Lung (tissue), 17 donors: ENCODE measurements at places on chromosomes 2 and 18. TPM values are rescaled to one million over a fixed set of nuclear protein-coding genes. Genes with fewer than 3 reads are reported as not detected.

DNA sequence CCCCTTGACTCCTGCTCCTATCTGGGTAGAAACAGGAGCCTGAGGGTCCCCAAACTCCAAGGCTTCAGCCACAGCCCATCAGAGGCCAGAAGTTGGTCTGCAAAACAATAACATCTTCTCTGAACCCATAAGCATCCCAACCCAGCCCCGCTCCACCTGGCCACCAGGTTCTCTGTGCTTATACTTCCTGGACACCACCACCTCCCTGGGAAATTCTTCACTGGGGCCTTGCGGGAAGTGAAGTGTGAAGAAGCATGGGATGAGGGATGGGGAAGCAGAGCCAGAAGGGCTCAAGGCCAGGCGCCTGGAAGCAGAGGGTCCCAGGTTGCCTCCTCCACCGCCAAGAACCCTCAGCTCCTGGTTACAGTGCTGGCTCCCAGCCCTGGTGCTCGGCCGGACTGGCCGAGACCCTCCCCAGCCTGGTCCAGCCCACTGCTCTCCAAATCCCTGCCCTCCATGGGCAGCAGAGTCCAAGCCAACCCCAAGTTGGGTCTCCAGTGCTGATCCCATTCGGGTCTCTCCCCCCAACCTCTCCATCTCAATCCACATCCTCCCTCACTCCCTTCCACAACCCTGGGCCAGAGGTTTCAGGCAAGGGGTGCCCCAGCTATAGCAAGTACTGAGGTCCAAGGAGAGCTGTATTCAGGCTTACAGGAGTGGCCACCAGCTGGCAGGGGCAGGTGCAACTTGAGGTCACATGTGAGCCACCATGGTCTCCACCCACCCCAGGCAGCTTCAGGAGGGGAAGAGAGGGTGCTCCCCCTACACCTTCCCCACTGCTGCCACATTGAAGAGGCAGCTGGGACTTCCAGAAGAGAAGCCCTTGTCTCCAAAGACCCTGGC lies 60.7 kb downstream of the TNS1 start:
- no peak for DNase-seq

DNA sequence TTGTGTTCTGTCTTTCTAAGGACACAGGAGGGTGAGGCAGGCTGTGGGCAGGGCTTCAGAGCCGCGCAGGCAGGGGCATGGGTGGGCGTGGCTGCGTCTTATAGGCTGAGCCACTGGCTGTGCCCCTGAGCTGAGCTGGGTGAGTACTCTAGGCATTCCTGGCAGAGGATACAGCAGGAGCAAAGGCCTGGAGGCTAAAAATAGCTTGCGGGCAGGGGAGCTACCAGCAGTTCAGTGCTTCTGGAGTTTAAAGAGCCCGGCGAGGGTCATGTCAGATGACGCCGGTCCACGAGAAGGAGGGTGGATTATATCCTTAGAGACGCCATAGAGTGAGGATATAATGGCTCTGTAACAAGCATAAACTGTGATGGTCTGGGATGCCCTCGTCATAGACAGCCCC lies 31.5 kb upstream of the PDIA6 start:
- peak; percentile 43 for DNase-seq

DNA sequence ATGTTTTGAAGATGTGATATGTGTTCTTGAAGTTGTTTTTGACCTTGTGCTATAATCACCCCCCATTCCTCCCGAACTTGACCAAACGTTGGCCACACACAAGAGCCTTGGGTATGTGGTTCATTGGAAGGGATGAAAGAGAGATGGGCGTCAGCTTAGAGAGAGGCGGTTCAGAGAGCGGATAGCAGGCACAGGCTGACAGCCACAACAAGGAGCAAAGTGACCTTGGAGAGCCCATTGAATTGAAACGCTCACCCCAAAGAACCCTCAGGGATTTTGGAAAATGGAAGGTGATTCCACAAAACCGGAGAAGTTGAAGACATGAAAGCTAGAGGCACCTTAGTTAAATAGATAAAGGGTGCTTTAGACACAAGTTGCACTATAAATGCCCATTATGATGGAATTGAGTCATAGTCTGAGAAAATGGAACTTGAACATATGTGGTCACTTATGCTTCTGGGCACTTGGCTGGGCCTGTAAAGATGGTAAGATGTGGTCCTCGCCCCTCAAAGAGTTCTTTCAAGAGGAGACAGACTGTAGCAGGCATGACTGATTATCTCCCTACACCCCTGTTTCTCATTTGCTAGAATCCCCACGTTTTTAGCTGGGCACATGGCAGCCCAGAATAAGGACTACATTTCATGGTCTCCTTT lies 188.5 kb upstream of the HAAO start:
- DNase-seq: no peak

IL36B gene
- polyA plus RNA-seq: not detected

- no peak for DNase-seq
Measured at GRCh38 chr2:37733251-37733650, 61.8 kb upstream of the CDC42EP3 start.

DNA sequence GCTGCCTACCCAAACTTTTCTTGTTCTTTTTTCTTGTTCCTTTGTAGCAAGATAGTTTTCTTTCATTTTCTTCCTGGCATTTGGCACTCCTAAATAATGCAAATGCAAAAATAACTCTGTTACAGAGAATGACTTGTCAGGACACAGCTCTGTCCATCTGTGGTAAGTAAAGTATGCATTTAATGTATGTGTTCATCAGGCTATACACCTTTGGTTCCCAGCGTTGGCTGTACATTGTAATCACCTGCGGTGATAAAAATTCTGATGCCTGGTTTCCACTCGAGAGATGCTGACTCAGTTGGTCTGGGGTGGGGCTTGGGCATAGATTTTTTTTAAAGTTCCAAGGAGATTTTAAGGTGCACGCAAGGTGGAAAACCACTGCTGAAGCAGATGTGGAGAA lies at the start of gene SERPINB13:
Gene SERPINB13, plus strand, starts transcription at position 378 of the 400 bp plus-strand sequence. CDS start 1,325 bp downstream, outside the sequence.
- DNase-seq: no peak

CYS1 gene
- polyA plus RNA-seq: 1.0 TPM

DNA sequence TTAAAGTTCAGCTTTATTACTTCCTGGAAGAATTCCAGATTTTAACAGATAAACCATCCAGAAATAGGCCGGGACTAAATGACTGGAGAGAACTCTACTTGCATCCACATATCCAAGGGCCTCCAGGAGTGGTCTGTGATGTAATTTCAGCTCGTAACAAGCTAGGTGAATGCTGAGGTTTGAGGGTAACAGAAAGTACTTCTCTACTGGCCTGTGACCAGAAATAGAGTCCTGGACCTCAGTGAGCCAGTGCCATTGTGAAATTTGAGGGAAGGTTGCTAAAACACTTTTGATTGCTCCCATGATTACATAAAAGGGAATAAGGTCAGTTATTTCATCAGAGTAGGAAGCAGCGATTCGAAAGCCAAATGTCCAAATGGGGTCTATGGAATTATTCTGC lies 158.1 kb downstream of the DOCK10 start:
- no peak for DNase-seq

ADAM23 gene
- polyA plus RNA-seq: 0.57 TPM

- DNase-seq: no peak
Measured at GRCh38 chr2:107545851-107546250, 280.8 kb upstream of the RGPD4 start.

GRCh38 chr18:53567929-53568574 lies 656.4 kb downstream of the MBD2 start:
- DNase-seq: peak; percentile 12

GRCh38 chr2:112181571-112182290 lies 43.5 kb downstream of the FBLN7 start:
- peak; percentile 25 for DNase-seq

DNA sequence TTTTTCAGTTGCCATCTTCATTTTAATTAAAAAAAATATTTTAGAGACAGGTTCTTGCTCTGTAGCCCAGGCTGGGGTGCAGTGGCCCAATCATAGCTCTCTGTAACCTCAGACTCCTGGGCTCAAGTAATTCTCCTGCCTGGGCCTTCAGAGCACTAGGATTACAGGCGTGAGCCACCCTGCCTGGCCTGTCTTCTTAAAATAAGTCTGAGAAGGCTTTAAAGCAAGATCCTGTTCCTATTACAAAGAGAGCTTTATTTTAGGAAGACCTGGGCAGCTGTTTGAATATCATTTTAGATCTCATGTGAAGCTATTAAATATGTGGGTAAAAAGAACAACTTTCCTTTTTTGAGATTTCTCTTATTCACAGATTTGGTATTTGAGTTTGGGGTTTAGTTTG lies 1.5 kb downstream of the FAM228A start:
- no peak for DNase-seq

RNU2-63P gene
- polyA plus RNA-seq: not detected

- no peak for DNase-seq
Measured at GRCh38 chr18:62107881-62108280, 79.0 kb downstream of the PIGN start.

PARD3B gene
- polyA plus RNA-seq: 2.4 TPM

IGFBP5 gene
- 22.2 TPM for polyA plus RNA-seq

DNA sequence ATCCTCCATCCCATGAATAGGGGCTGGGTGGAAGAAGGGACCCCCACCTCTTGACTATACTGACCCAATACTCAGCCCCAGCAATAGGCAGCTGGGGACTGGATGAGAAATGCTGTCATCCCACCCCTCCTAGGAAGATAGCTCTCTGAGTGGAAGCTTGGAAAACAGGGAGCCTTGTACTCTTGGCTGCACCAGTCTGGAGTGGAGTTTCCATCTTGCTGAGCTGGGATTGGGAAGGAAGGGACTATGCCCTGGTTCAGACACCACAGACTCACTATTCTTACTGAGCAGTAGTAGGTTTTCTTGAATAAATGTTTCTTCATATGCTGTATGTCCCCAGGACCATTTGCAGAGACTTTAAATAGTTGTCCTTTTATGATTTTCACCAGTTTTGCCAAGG lies 7.4 kb downstream of the DCAF17 start:
- no peak for DNase-seq

- DNase-seq: no peak
Measured at GRCh38 chr2:181471783-181472182, 14.6 kb downstream of the ITGA4 start.

ALPG gene
- polyA plus RNA-seq: 0.76 TPM

- no peak for DNase-seq
Measured at GRCh38 chr2:135676031-135676430, 65.6 kb upstream of the UBXN4 start.

GPR155 gene
- polyA plus RNA-seq: 1.7 TPM

CARF gene
- 1.8 TPM for polyA plus RNA-seq

- DNase-seq: peak; percentile 12
Measured at GRCh38 chr2:78417355-78417754, 608.1 kb upstream of the REG3G start.

DNA sequence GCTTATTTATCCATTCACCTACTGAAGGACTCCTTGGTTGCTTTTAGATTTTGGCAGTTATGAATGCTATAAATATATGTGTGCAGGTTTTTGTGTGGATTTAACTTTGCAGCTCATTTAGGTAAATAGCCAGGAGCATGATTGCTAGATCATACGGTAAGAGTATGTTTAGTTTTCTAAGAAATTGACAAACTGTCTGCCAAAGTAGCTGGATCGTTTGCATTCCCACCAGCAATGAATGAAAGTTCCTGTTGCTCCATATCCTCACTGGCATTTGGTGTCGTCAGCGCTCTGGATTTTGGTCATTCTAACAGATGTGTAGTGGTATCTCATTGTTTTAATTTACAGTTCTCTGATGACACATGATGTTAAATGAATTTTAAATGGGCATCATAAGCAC lies 8.7 kb upstream of the DIPK1C start:
- DNase-seq: no peak

DNA sequence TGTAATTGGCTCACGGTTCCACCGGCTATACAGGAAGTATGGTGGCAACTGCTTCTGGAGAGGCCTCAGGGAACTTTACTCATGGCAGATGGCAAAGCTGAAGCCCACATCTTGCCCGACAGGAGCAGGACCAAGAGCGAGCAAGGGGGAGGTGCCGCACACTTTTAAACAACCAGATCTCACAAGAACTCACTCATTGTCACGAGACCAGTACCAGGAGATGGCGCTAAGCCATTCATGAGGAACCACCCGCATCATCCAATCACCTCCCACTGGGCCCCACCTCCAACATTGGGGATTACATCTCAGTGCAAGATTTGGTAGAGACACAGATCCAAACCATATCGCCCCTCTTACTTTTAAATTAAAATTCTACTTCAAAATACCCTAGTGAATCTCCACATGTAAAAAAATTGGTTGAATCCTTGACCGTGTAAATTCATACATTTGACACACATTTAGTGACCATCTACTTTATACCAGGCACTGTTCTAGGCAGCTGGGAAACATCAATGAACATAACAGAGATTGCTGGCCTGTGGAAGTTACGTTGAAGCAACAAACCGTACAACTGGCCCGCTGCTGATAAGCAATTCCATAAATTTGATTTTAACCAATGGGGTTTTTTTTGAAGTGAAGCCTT lies 87.6 kb downstream of the ALPK2 start:
- no peak for DNase-seq

DSG4 gene
- not detected for polyA plus RNA-seq

DNA sequence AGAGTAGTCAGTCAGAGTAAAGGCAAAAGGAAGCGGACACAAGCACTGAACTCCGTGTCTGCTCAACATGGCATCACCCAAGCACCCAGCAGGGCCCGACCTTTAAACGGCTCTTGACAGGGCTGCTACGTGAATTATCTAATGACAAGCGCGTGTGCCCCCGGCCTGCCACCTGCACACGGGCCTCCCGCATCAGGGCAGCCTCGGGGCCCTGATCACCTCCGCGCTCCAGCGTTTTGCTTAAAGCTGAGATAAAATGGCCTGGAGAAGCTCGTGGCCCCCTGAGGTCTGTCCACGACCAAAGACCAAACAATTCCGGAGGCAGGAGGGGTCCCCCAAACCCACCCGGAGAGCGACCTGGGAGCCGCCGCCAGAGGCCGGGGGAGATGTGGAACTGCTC lies 376 bp downstream of the NDUFA10 start:
- peak; percentile 25 for DNase-seq

DNA sequence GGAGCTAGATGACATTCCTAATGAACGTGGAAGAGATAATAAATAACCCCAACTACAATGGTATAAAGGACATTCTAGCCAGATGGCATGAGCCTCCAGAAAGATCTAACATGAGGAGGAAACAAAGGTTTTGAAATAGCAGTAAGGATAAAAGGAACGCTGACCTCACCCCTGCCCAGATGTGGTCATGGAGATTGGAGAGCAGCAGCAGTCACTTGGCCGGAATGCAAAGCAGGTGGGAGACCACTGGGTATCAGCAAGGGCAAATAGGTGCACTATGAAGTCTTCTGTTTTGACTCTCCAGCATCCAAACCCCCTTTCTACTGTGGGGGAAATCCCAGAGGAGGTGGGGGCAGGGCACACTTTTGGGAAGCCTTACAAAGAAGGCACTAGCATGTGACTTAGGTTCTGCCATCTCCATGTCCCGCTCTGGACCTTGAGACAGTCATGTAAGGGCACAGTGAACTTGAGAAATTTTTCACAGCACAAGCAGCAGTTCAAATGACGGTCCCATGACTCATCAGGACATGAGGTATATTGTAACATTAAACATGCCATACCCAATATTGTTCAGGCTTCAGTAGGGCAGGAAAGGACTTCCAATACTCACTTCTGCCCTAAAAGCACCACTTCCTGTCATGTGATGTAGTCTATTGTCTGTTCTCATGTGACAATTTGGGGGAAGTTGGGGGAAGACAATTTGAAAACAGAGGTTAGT lies 55.2 kb downstream of the METTL4 start:
- no peak for DNase-seq

DNA sequence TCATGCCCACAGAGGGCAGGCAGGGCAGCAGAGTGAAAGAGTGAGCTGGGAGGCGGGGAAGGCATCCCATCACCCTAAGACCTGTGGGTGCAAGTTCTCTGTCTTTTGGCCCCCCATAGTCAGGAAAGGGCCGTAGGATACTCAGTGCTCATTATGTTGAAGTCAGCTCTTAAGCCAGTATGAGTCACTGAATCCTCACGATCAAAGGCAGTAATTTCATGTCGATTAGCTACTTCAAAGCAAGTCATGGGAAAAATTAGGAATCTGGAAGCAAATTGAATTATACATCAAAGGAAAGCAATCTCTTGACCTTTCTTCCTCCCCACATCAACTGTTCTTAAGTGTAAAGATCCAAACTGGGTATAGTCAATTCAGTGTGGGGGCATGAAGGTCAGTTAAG lies 178.9 kb downstream of the FHOD3 start:
- no peak for DNase-seq
